Epithelial cell of esophagus (primary cell): ENCODE measurements at places on chromosomes 16 and 17.
A peak's percentile ranks its signal among the peaks of the same experiment; 100 is the strongest.

GRCh38 chr16:11112723-11113348, 143.2 kb downstream of the SOCS1 start:
- peak; percentile 72 for DNase-seq

DNA sequence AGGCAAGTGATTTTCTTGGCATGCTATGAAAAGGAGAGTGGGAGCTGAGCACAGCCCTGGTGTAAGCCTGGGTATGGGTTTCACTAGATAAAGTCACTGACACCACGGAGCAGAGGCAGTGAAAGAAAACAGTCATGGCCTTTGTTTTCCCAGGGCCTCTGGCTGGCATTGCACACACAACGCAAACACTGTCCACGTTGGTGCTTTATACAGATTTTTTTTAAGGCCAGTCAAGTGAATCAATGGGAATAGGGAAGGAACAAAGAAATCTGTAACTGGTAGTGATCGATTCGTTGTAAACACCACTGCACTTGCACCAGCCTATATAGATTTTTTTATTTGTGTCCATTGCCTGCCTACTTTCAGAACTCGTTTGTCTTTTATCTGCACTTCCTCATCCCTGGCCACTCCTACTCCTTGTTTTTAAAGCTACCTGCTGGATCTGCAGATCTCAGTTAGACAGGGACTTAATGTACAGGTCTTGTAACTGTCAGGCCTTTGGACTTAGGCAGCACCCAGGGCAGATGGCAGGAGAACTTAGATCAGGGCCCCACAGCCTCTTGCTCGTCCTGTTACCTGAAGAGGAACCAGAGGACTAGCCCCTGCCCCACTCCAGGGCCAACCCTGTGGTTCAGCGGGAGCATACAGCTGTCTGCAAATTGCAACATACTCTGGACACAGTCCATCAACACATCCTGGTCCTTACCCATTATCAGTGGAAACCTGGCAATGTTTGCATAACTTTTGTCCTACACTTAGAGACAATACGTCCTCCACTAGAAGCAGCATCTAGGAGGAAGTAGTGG, 10.6 kb upstream of the TMIGD1 start:
- DNase-seq, result peak; percentile 75

DNA sequence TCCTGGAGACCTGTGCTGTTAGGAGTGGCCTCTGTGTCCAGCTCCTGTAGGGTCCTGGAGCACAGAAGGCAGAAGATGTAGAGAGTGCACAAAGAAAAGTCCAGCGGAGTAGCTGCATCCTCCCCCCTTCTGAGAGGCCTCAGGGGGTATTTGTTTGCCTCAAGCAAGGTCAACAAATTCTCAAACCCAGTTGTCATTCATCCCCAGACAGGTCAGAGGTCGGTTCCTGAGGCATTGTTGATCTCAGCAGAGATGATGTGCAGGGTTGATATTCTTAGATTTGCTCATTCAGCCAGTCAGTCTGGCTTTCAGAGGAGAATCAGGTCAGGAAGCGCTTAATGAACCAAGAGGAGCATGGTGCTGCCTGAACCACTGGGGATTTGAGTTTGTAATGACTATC, 8.3 kb upstream of the RBFOX1 start:
- no peak for DNase-seq

DNA sequence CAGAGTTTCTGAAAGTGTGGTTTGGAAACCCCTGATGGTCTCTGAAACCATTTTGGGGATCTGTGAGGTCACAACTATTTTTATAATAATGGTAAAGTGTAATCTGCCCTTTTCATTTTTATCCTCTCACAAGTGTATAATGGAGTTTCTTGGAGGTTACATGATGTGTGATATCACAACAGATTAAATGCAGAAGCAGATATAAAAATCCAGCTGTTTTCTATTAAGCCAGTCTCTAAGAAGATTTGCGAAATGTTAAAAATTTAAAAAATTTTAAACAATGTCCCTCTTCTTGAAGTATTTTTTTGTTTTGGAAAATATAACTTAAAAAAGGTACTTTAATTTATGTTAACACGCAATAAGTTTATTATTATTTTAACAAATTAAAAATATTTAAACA, 48.7 kb downstream of the RPGRIP1L start:
- no peak for DNase-seq

DNA sequence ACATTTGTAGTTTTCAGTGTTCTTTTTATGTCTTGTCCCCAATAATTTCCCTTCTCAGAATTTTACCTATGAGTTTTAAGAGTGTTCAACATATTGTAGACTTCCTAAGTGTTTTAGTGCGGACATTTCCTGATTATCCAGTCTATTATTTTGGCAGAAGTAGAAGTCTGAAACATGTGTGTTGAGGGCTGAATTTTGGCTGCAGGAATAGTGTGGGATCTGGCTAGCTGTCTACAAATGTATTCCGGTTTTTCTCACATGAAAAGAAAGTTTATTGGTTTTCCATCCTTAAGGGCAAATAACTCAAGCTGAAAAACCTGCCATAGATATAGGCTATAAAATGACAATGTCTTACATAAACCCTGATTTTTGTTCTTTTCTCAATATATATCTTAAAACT, 33.0 kb upstream of the CA10 start:
- DNase-seq, result no peak

DNA sequence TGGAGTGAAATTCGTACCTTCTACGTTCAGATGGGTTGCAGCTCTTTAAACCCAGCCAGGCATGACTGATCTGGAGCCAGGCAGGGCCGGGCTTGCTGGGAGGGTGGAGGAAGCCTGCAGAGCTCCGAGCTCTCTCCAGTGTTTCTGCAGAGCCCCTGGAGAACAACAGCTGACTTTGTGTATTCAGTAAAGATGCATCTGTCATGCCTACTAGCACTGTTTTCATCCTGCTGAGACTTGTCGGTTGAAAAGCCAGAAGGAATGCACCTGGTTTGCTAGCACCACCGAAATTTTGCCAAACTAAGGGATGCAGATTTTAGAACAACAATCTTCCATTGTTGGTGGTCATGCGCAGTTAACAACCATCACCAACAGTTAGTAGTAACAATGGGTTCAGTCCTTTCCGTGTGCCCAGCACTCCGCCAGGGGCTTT, 22.4 kb upstream of the SCNN1B start:
- DNase-seq, result peak; percentile 95

- peak; percentile 40 for DNase-seq
Measured at GRCh38 chr16:67000384-67001351, 12.3 kb downstream of the CES4A start.

DNA sequence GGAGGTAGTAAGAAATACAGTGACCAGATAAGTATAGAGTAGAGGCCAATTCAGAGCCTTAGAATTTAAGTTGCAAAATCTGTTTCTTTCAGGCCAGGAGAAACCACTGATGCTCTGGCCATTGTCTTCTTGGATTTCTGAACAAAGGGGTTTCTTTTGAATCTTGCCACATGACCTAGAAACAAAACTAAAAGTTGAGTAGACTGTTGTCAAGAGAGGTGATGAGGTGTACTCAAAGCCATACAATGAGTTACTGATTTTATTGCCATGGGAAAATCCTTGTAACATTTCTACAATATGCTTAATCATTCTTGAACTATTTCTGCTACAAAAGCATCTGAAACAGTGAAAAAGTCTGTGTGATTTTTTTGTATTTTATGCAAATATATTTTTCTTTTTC, 881.3 kb downstream of the CDH11 start:
- DNase-seq, result no peak

- no peak for DNase-seq
Measured at GRCh38 chr16:17159617-17160016, 311.1 kb downstream of the XYLT1 start.

DNA sequence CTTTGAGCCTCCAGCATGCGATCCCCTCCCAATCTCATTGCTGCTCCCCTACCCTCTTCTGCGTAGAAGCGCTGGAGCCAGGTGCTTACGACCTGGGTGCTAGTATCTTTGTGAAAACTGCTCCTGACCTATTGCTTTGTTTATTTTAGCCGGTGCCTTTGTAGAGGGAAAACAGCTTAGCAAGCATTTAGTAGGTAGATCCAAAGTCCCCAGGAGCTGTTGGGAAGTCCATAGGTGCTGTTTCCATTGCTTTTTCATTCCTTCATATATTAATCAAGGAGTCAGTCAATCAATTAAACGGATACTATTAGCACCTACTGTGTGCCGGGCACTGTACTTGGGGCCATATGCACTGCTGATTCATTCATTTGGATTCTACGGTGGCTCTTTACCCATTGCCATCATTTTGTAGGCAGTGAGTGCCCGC, 497.6 kb downstream of the WWOX start:
- no peak for DNase-seq

DNA sequence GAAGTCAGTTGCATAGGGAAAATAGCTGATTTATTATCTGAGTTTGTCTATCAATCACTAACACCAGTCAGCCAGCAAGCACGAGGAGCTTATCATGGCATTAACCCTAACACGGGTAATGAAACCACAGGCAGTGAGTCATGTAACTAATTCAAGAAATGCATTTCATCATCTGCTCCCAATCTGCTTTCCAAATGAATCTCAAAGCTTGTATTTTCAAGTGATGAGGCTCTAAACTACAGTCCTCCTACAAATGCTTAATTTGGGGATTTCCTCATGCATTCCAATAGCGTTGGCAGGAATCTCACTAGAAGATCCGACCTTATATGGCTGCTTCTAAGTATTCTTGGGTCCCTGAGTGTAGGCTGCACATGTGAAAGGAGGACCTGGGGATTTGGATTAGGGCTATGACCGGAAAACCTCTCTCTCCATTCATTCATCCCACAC, 118.4 kb upstream of the HSBP1 start:
- DNase-seq, result peak; percentile 95

DNA sequence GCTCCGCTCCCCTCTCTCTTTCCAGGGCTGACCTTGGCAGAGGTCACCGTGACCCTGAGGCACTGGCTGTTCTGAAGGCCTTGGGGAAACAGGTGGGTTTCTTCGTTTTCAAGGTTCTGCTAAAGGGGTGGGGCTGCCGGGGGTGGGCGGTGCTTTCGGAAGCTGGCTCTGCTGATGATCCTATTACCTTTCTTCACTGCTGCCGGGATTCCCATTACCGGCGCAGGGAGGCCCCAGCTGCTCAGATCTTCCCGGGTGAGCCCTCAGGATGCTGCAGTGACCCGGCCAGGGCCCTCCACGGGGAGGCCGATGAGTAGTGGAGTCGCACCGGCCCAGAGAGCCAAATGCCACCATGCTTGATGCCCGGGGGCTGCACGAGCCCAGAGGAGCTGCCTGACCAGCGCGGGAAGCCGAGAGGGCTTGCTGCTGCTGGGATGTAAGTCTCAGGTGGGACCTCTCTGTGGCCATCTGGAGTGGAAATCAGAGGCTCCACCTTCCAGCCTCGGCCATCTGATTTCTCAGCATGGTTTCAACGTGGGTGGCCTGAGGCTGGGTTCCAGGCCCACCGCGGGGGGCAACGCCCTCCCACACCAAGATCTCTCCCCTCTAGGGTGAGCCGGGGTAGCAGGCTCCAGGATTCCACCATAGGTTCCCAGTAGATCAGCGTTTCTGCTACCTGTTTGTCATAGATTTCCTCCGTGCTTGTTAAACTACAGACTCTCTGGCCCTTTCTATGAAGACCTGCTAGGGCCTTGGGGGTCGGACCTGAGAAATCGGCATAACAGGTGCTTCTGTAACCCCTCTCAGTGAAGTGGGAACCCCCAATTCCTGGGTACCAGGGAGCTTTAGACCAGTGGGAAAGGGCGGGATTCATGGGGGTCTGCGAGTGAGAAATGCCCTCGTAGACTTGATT, 21.6 kb upstream of the ADCY7 start:
- peak; percentile 54 for DNase-seq

- DNase-seq, result no peak
Measured at GRCh38 chr17:37574427-37574826, 34.8 kb downstream of the SYNRG start.

GRCh38 chr17:74008196-74008595, 195.3 kb upstream of the RPL38 start:
- DNase-seq, result no peak

- peak; percentile 83 for DNase-seq
Measured at GRCh38 chr16:89409161-89409711, 81.1 kb downstream of the ANKRD11 start.

- no peak for DNase-seq
Measured at GRCh38 chr16:29025735-29026134, 40.9 kb downstream of the LAT start.

GRCh38 chr16:30641378-30641982, 9.3 kb upstream of the PRR14 start:
- DNase-seq, result no peak

- peak; percentile 69 for DNase-seq
Measured at GRCh38 chr17:40309031-40309948, at the start of gene RARA. RARA (plus strand) TSS chr17:40309180; CDS start chr17:40331219, 22,039 bp downstream.

GRCh38 chr16:21218153-21218552, 6.8 kb upstream of the ZP2 start:
- DNase-seq, result peak; percentile 62

GRCh38 chr17:12765548-12765947, 23.8 kb upstream of the ARHGAP44 start:
- peak; percentile 78 for DNase-seq

- DNase-seq, result no peak
Measured at GRCh38 chr16:24972608-24973220, 42.5 kb downstream of the ARHGAP17 start.

GRCh38 chr17:73089322-73090317, 2.9 kb downstream of the SLC39A11 start:
- no peak for DNase-seq

DNA sequence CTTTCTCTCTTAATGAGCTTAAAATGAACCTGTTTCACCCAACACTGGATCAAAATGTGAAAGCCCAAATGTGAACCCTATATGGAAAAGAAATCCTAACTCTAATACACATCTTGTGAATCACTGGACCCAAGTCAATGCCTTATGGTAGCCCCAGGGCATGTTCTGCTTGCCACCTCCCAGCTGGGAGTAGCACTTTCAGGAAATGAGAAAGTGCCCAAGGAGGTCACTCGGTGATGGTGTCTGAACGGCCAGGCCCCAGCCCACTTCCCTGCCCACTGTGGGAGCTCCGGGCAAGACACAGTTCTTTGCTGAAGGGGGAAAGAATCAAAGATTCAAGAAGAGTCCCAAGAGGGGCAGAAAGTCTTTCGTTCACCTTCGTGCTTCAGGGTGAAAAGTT, 46.1 kb downstream of the GTF3C1 start:
- peak; percentile 60 for DNase-seq

GRCh38 chr17:41937970-41938954, 7.8 kb downstream of the ODAD4 start:
- DNase-seq, result no peak

DNA sequence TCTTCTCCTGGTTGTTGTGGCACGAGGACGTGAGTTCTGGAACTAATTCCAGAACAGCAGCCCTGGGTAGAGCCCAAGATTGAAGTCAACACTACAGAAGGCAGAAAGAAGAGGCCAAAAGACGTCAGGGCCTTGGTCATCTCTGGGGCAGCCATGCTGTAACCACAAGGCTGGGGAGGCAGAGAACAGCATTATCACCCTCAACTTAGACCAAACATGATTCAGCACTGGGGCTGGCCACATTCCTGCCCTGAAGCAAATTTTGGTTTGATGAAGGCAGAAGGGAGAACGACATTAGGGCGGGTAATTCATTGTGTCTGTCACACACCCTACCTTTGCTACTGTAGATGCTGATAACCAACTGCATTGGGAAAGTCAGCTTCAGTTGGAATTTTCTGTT, 9.7 kb upstream of the ALOX15B start:
- peak; percentile 88 for DNase-seq
